ENCODE measurements at places on chromosomes 13 and 19.

GRCh38 chr13:114130837-114131582 is 1.4 kb downstream of the RASA3 start:
- peak; percentile 82 for DNase-seq

GRCh38 chr19:18712981-18713380 is 29.5 kb downstream of the CRTC1 start:
- DNase-seq: no peak

DNA sequence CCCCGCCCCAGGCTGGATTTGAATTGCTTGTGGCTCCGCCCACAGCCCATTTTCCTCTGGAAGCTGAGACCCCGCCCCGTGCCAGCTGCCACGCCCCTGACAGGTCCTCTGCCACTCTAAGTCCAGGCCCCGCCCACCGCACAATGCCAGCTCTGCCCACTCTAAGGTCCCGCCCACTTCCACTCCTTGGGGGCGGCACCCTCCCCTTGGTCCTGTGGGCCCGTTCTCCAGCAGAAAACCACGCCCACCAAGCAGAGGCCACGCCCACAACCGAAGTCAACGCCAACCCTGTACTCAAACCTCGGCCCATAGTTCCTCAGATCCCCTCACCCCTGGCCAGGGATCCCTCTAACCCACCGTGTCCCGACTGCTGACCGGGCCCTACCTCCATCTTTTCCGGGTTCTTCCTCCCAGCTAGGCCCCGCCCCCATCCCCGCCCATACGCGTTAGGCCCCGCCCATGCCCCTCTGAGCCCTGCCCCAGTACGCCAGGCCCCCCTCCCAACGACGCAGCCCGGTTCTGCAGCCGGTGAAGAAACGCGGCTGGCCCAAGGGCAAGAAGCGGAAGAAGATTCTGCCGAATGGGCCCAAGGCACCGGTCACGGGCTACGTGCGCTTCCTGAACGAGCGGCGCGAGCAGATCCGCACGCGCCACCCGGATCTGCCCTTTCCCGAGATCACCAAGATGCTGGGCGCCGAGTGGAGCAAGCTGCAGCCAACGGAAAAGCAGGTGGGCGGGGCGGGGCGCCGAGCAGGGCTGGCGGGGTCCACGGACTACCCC is 1.3 kb downstream of the HMG20B start:
- DNase-seq: peak; percentile 73

- no peak for DNase-seq
These were observed 18.2 kb downstream of the UPF1 start for GRCh38 chr19:18849838-18850400.

- no peak for DNase-seq
These were observed 34.7 kb downstream of the BRD4 start for GRCh38 chr19:15297416-15298224.

- DNase-seq: no peak
These were observed 108.3 kb downstream of the SACS start for GRCh38 chr13:23325191-23325590.

GRCh38 chr13:100508996-100509395 is 79.6 kb downstream of the GGACT start:
- DNase-seq: peak; percentile 64

DNA sequence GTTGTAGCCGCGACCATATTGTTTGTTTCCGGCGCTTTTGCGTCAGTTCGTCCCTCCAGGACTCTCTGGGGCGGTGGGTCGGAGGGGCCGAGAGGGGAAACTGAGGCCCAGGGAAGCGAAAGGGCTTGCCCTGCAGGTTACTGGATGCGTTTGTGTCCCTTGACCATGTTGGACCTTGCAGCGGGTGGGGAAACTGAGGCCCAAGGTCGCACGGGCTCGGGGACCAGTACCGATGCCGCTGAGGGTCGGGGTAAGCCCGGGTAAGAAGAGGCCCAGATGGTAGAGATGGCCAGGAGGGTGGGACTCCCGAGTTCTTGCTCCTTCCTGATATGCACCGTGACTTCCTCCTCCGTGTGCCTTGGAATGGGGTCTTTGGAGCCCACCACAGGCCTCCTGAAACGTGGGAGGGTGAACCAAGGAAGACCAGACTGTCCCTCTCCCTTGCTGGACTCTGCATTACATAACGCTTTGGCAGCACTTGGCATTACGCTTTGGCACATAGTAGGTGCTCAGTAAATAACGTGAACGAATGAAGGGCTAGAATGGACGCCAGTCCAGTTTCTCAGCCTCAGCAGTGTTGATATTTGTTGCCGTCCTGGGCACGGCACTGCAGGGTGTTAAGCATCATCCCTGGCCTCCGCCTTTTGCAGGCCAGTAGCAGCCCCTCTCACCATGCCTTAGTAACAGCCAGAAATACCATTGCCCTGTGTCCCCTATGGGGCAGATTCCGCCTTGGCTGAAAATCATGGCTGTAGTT is 743 bp downstream of the CHAF1A start:
- no peak for DNase-seq

- DNase-seq: no peak
These were observed 200.9 kb upstream of the TMTC4 start for GRCh38 chr13:100875392-100876043.

DNA sequence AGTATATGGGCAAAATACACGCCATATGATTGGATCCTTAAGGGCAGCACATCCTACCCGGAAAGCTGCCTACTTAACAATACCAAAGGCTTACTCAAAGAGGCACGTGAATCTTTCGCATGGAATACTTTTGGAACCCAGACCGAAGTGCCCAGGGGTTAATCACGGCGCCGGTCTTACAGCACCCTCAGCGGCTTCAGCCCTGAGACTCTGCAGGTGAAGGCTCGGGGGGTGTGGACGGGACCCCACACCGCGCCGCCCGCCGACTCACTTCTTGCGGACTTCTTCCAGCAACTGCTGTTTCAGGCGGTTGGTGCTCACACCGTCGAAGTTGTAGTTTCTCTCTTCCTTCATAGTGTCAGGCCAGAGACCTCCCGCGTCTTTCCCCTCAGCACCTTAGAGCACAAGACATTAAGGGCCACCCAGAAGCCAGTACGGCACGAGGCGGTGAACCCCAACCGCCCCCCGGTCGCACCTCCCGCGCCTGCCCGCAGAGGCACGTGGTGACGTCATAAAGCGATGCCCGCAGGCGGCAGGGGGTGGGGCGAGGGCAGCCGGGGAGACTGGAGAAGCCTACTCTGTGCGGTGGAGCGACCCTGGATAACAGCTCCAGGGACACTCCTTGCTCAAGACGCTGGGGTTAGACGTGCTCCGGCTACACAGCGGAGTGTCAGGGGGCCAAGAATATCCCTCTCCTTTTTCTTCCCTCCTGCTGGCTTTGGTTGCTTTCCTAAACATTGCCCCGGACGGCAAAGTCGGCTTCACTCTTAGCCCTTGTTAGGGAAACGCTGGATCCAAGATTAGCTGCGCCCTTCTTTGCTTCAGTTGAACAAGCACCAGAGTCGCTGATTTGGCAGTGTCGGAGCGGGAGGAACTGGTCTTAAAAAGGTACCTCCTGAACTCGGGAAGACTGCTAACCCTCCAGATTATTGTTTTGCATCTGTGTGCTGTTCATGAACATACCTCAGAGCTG is at the start of gene CCDC169:
TSS of gene CCDC169 (minus strand) at position 449 of the 973 bp plus-strand sequence. CDS start at position 354, 95 bp downstream.
- DNase-seq: peak; percentile 90

DNA sequence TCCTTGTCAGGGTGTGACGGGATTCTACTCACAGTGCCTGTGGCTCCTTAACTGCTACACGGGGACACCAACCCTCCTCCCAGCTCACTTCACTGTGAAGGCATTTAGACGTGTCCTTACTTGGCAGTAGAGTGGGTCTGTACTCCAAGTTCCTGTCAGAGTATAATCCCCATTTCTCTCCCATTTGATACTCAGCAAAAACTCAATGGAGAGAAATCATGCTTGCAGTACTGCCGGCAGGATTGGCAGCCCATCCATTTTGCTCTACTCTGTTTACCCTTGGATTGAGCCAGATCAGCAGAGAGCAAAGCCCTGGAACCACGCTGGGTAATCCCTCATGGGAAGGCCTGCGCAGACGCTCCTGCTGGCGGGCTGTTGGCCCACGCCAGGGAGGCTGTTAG is 28.9 kb downstream of the ARL11 start:
- no peak for DNase-seq

DNA sequence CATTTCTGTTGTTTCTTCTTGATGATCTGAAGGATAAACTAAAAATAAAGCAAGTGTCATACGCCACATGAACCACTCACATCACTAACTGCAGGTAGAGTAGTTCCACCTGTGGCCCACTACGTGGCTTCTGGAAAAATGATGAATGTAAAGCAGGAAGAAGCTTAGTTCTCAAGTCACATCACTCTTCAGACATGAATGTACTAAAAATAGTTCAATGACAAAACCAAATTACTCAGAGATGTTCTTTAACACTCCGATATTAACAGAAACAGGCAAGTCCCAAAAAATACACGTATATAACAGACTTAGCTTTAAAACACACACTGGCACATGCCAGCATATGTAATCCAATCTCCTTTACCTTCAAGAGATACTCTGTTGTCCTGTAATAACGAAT is 21.6 kb downstream of the RAB20 start:
- no peak for DNase-seq

- DNase-seq: no peak
These were observed 1322.2 kb downstream of the PCDH9 start for GRCh38 chr13:65907666-65908525.

- no peak for DNase-seq
These were observed 25.1 kb downstream of the TMEM255B start for GRCh38 chr13:113783966-113784644.

- no peak for DNase-seq
These were observed 4.2 kb downstream of the GJA3 start for GRCh38 chr13:20156702-20157101.

DNA sequence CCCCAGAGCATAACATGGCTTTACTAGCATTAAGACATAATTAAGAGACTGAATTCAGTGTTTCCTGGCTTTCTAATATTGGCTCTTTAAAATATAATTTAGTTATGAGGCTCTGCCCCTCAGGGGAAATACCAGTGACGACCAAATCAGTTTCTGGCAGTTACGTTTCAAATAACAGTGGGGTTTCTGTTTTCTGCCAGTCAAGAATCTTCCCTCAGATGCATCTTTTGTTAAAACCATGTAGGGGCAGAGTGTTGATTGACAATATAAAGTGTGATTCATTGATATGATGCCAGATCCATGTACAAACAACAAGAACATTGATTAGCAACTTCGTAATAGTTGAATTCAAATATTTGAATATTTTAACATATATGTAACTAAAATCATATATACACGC is 1169.7 kb downstream of the DIAPH3 start:
- DNase-seq: no peak

DNA sequence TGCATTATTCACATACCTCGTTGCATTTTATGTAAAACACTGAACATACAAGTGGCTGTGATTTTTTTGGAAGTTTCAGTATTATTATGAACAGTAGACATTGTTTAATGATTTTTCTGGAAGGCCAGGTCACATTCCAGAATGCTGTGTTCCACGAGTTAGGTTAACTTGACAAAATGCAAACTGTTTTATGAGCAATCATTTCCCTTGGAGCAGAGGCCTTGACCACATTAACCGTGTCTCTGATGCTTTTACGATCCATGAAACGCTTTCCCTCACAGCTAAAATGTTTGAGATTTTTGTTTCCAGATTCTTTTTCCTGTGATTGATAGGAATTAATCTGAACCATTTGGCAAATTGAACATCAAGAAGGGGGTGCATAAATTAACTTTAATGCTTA is 57.8 kb downstream of the MBNL2 start:
- DNase-seq: no peak

DNA sequence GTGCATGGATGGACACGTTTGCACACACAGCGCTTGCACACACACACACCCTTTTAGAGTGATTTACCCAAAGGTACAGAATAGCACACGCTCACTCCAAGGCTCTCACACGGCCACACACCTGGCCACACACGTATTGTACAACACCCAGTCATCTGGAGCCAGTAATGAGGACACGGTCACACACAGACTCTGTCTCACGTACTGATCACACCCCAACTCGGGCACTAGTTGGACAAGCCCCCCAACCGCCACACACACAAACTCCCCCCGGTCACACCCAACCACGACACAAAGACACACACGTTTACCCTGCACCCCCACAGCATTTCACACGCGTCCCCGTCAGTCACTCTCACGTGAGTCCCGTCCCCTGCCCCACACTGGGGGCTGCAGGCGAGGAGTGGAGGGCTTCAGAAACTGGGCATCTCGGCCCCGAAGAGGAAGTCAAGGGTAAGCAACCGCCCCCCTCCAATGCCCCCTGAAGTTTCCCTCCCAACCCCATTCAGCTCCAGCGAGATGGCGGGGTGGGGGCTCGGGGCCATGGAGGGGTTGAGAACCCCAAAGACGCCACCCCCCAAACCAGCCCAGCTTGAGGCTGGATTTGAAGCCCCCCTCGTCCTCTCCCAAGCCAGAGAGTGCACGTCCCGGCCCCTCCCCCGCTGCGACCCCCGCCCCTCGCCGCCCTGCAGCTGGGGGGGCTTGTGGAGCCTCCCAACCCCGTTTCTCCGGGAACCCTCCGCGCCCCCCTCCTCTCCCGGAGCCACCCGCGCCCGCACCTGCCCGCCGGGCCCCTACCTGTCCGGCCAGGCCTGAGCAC is 599 bp downstream of the OLFM2 start:
- DNase-seq: peak; percentile 56

DNA sequence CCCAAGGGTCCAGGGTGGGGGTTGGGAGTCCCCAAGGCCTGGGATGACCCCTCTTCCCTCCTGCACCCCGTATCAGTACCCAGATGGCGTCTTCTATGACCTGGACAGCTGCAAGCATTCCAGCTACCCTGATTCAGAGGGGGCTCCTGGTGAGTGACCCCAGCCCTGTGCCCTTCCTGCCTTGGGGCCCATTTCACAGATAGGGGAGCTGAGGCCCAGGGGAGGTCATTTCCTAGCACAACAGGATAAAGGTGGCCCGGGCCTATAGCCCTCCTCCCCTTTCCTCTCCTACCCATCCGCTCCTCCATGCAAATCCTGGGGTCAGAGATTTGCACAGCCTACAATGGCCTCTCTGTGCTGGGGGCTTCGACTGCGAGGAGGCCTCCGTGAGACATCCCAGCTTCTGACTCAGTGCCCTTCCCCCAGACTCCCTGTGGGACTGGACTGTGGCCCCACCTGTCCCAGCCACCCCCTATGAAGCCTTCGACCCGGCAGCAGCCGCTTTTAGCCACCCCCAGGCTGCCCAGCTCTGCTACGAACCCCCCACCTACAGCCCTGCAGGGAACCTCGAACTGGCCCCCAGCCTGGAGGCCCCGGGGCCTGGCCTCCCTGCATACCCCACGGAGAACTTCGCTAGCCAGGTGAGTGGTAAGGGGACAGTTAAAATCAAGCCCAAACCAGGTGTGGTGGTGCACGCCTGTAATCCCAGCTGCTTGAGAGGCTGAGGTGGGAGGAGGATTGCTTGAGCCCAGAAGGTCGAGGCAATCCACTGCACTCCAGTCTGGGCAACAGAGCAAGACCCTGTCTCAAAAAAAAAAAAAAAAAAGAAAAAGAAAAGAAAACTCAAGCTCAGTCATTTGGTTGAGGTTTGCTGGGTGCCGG is 3.9 kb downstream of the SPIB start:
- DNase-seq: no peak
